COR-L47 (cell line): ENCODE measurements at places on chromosomes 3 and 15.

DNA sequence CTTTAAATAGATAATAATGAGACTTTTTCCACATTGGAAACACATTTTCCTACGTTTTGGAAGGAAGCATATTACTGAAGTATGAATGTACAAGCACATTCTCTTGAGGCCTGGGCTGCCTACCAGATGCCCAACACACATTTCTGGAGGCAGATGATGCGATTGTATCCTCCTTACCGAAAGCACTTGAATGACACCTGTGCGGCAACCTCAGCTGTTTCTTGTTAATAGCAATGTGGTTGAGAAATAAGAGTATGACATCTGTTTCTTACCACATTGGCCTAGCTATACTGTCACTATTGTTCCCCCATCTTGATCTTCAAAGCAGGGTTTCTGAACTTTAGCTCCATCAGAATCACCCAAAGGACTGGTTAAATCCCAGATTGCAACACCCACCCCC lies 84.8 kb downstream of the ARPP21 start:
- no peak for DNase-seq

- no peak for DNase-seq
Measured at GRCh38 chr15:35783203-35783602, 237.2 kb upstream of the DPH6 start.

- DNase-seq, result no peak
Measured at GRCh38 chr3:57737840-57738239, 18.3 kb upstream of the SLMAP start.

DNA sequence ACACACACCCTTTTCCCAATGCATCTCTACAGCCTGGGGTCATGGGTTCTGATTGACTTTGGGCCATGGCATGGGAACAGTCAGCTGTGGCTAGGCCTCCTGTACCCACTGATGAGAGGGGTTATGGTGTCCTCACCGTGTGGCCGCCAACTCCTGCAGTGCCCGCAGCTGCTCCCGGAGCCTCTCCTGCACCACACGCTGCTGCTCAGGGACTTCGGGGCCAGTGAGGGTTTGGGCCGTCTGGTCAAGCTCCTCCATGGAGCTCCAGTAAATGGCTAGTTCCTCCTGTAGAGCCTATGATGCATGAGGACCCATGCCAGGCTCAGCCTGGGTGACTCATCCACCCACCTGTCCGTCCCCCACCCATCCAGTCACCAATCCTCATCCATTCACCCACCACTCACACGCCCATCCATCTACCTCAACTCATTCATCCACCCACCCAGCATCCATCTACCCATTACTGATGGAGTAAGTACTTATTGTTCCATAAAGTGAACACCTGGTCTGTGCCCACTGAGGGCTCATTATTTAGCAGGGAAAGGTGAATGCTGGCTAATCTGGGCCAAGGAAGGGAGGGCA lies 21.6 kb downstream of the SPTBN5 start:
- DNase-seq, result no peak

- no peak for DNase-seq
Measured at GRCh38 chr3:140170612-140171011, 235.6 kb downstream of the CLSTN2 start.

- DNase-seq, result peak; percentile 70
Measured at GRCh38 chr15:58475573-58476524, 44.1 kb downstream of the LIPC start.

DNA sequence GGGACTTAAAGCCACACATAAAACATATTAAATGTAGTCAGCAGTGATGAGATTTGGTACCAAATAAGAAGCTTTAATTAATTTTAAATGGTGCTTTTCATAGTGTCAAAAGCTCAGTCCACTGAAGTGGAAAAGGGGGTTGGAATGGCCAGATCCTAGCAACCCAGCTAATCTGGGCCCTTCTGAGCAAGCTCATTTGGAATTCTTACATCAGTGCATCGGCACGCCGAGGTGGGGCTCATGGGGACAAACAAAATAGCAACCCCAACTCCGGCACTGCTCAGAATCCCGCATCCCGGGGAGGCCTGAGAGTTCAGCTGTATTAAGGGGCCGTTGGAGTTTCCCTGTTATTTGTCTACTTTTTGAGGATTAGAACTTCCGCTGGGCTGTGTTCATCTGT lies 526.4 kb downstream of the SOX2 start:
- DNase-seq, result no peak

DNA sequence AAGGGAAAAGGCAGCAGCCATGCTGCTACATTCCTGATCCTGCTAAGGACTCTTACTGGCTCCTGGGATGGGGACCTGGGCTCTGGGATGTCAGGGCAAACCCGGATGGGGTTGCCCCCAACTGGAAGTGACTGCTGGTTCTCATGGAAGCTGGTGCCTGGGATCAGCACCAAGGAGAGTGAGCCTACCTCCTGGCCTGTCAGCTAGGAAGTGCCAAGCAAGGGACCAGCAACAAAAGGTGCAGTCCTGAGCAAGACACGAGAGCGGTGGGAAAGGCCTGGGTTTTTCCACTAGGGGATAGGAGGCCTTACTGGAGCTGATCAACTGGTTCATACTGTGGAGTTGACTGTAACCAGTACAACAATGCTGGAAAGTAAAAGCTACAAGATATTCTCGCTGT lies 47.9 kb upstream of the SYNM start:
- DNase-seq, result no peak

DNA sequence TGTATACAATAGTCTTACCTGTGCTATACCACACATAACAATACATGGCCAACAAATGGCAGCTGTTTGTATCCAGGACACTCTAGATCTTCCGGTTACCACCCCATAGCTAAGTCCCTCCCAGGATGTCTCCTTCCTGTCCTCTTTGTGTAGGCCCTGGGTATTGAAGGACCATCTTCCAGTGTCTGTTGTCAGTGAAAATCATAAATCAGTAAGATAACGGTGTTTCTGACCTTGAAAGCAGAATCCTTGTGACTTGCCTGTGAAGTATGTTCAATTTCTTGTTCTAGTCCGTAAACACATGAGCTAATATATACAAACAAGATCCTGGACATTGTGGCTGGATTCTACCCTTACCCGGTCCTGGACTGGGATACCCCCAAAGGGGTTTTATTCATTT lies 462.8 kb downstream of the NTRK3 start:
- DNase-seq, result no peak

DNA sequence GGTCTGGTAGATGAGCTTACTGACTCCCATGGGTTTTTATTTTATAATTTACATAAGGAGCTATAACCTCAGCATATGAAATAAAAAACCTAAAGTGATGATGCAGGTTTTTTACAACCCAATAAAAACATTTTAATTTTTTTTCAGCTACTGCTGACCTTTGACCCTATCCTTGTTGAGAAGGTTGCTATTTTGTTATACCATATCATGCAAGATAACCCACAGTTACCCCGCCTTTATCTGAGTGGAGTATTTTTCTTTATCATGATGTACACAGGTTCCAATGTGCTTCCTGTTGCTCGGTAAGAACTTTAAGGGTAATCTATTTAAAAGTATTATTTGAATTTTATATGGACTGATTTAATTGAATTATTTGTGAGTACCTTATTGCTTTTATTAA lies 70.8 kb downstream of the DNAJC13 start:
- DNase-seq, result no peak

DNA sequence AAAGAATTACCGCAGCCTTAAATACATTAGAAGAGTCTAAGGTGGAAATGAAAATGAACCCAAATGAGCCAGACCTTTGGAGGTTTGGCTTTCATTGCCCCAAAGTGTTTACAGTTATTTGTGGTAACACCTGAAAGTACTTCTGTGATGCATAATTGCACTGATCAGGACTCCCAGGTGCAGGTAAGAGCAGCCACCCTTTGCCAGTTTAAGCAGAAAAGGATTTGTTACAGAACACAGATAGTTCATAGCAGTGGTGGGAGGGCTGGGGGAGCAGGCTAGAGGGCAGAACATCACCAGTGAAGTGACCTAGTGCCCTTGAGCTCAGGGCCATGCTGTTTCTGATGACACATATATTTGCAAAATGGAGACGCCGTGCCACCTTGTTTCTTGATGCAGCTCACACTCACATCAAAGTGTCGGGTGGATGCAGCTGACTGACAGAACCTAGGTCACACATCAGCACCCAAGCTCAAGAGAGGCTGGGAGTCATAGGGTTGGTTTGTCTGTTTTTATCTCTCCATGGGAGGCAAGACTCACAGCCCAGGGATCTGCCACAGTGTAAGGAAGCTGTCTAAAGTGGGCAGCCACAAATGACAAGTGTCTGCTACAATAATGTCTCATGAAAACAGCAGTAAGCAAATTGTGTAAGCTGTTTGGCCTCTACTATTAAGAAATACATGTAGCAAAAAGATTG lies 49.1 kb downstream of the NEK11 start:
- no peak for DNase-seq

DNA sequence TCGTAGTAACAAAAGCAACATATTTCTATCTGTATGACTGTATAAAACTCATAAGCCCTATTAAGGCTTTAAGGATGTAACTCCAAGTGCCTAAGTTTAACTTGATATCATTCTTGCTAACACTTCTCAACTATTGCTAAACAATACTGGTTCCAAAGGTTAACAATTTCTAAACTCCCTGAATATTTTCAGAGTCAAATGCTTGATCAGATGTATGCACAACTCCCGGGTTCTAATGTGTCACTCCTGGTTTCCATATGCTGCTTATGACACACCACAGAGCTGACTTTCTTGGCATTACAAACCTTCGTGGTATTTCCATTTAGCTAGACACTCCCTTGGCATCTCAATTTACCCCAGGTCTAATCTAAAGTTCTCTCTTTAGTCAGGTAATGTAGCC lies 26.3 kb downstream of the DZIP1L start:
- no peak for DNase-seq

DNA sequence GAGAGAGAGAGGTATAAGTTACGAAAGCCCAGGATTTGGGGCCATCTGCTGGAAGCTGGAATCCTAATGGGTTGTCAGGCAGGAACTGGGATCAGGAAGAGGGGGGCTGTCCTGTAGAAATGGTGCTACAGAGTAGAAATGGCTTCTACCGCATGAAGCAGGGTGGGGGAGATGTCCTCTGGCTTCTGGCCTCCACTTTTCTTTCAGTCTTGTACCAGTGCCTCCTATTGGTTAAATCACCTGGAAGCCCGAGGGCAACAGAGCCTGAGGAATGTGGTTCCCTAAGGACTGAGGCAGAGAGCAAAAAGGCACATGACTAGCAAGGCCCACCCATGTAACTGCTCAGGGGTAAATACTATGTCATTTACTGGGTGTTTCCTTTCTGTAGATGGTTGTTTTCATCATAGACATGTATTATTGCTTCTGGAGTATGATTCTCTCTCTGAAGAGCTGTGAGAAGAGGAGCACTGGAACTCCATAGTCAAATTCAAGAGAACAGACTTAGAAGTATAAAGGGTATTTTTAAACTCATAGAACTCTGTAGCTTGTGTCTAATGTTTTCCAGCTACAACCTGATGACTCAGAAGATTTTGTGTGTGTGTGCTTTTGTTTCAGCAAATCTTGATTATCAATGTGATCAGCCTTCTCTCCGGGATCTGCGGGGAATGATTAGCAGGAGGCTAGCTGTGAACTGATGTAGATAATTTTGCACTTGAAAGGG lies 20.2 kb upstream of the MITF start:
- no peak for DNase-seq

GRCh38 chr3:27279123-27279522 lies 90.1 kb downstream of the NEK10 start:
- DNase-seq, result peak; percentile 12

DNA sequence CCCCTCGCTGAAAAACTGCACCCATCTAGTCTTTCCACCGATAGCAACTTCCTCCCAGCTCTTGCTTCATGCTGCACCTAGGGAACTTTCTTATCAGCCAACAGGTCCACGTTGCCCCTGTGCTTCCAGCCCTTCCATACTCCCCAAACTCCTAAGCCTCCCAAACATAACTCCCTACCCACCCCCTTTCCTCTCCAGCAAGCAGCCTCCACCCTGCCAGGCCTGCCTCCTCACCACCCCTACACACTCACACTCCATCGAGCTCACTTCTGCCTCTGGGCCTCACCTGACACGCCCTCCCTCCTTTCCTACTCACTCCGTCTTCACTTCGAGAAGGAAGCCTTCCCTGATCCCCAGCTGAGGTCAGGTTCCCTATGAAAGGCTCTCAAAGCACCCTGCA lies 8.1 kb downstream of the INSYN1 start:
- DNase-seq, result no peak

GRCh38 chr3:109888026-109888425 lies 550.7 kb upstream of the DPPA4 start:
- no peak for DNase-seq

GRCh38 chr3:26630669-26631389 lies 8.3 kb downstream of the LRRC3B start:
- no peak for DNase-seq

DNA sequence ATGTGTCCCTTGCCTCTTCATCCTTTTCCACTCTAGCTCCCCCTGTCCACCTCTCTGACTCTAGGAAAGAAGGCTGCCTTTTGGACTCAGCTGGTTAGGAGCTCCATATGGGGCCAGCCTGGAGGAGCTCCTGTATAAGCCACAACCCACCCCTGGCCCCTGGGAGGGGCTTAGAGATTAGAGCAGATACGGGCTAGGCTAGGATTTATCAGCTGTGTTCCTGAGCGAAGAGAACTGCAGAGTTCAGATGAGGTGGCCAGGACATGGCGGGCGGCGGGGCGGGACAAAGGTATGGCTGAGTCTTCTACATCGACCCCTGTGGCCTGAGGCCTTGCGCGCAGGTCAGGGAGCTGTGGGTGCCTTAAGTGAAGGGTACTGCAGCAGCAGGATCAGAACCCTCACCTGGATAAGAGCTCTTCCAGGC lies 7.9 kb downstream of the NBEAL2 start:
- no peak for DNase-seq

DNA sequence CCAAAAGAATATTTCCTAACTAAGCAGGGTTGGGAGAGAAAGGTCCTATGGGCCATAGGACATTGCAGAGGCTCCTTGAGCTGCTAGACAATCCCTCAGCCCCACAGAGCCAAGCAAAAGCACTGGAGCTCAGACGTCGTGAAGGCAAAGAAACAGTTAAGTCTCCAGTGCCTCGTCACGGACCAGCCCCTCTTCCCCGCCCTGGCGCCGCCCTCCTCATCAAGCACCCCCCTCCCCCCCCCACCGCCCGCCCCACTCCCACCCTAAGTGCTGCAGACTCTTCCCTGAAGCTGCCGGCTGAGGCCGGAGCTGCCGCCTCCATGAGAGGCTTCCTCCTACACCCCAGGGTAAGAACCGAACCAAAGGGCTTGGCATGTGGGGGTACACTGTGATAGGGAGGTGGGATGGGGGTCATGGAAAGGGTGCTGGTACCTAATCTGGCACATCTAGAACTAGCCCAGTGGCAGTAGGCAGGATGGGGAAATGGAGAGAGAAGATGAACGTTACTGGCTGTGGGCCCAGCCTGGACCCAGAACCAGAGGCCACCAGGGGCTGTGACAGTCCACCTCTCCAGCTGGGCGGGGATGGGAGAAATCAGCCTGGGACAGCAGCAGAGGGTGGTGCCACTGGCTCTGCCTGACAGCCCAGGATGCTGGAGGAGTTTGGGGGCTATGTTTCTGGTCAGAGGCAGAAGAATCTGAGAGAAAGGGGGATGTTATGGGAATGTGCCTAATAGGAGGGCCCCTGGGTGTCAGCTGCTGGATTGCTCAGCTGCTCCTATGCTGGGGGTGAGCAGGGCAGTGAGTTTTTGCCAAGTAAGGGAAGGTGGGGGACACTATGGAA lies at the start of gene MAP1A:
Gene MAP1A, plus strand, starts transcription at position 255 of the 843 bp plus-strand sequence. CDS start 3,866 bp downstream, outside the sequence.
- peak; percentile 46 for DNase-seq

- DNase-seq, result no peak
Measured at GRCh38 chr3:61138401-61138800, 112.9 kb downstream of the FHIT start.
